DMS153 (cell line): ENCODE measurements at places on chromosomes 2 and 18.
A peak's percentile ranks its signal among the peaks of the same experiment; 100 is the strongest.

DNA sequence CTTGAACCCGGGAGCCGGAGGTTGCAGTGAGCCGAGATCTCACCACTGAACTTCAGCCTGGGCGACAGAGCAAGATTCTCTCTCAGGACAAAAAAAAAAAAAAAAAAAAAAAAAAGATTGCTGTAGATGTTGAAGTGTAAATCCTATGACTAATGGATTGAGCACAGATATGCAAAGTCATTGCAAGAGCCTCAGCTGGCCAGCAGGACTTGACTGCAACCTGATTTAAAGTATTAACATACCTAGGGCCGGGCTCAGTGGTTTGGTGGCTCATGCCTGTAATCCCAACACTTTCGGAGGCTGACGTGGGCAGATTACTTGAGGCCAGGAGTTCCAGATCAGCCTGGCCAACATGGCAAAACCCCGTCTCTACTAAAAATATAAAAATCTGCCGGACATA lies 103.4 kb upstream of the MSH2 start:
- DNase-seq, result no peak

- DNase-seq, result no peak
These were observed 19.9 kb upstream of the PLEKHH2 start for GRCh38 chr2:43616967-43617680.

DNA sequence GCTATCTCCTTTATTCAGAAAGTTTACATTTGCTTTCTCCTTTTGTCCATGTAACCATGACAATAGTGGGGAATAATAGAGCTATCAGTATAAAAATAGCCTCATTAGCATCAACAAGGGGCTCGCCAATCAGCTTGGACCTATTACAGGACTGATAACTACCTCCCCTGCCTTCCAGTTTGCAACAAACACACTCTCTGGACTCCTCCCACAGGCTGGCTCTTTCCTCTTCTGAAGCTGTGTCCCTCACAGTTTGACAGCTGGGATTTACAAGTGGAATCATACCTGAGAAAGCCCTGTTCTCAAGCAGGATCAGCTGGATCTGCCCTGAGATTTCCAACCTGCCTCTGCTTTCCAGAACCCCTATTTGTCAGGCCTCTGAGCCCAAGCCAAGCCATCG lies 162.5 kb downstream of the GRB14 start:
- DNase-seq, result peak; percentile 11

GRCh38 chr2:112093216-112093615 lies 38.1 kb downstream of the TMEM87B start:
- DNase-seq, result no peak

GRCh38 chr18:5167831-5168230 lies 29.2 kb downstream of the AKAIN1 start:
- DNase-seq, result no peak

GRCh38 chr2:20642055-20642971 lies 8.6 kb downstream of the HS1BP3 start:
- DNase-seq, result peak; percentile 10

DNA sequence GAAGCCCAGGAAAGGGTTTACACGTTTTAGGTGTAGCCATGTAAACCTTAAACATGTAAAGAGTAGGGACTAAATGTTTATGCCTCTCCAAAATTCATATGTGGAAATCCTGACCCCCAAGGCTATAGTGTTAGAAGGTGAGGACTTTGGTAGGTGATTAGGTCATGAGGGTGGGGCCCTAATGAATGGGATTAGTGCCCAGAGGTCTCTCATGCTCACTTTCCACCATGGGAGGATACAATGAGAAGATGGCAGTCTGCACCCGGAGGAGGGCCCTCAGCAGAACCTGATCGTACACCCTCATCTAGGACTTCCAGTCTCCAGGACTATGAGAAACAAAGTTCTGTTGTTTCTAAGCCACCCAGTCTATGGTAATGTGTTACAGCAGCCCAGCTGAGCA lies 119.6 kb downstream of the TMEM163 start:
- DNase-seq, result no peak

DNA sequence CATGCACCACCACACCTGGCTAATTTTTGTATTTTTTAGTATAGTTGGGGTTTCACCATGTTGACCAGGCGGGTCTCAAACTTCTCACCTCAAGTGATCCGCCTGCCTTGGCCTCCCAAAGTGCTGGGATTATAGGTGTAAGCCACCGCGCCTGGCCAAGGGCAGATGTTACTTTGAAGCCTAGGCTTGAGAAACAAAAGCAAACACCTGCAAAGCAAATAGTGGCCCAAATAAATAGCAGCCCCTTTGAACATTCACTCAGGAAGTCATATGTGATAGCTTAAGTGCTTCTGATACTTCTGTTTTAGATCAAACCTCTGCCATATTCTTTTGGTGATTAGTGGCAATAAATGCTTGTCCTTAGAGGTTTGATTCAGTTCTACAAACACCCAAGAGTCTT lies 404.5 kb upstream of the SMIM21 start:
- DNase-seq, result no peak

DNA sequence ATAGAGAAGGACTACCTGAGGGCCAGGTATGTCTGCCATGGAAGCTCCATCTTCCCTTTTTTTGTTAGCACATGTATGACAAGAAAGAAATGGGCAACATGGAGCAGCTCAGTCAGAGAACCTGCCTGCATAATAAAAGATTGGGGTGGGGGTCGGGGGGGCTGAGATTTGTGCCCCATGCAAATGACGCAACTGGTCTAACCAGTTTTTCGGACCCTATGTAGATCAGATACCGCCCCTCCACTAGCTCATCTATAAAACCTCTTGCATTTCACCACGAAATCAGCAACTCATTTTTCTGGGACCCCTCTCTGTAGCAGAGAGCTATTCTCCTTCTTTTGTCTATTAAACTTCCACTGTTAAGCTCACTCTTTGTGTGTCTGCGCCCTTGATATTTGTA lies 657.2 kb downstream of the ERBB4 start:
- DNase-seq, result no peak

- no peak for DNase-seq
These were observed 53.5 kb upstream of the CYP1B1 start for GRCh38 chr2:38129481-38129880.

DNA sequence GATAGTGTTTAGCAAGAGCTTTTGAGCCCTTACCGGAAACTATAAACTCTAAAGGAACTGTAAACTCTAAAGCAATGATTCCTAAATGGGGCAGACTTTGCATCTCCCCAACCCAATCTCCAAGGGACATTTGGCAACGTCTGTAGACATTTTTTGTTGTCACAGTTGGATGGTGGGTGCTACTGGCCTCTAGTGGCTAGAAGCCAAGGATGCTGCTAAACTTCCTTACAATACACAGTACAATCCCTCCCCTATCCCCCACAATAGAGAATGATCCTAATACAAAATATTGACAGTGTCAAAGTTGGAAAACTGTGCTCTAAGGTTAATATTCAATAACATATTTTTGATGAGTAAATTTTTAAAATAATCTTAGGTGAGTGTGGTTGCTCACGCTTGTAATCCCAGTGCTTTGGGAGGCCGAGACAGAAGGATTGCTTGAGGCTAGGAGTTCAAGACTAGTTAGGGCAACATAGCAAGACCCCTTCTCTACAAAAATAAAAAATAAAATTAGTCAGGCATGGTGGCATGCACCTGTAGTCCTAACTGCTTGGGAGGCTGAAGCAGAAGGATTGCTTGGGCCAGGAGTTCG lies 66.7 kb downstream of the PTPN4 start:
- DNase-seq, result no peak

- DNase-seq, result no peak
These were observed 80.8 kb upstream of the L3MBTL4 start for GRCh38 chr18:6495536-6495935.

DNA sequence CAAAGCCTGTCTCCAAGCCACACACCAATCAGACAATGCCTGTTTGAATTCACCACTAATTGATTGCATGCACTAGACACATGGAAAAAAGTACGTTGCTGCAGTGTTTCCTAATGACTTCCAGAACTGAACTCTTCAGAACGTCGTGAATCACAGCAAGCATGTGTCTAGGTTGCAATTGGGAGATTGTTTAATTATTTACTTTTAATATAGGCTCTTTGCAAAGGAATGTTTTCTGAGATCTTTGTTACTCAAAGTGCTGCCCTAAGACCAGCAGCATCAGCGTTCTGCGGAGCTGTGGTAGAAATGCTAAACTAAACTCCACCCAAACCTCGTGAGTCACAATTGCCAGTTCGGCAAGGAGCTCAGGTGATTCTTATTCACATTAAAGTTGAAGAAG lies 52.7 kb upstream of the CCDC68 start:
- no peak for DNase-seq

DNA sequence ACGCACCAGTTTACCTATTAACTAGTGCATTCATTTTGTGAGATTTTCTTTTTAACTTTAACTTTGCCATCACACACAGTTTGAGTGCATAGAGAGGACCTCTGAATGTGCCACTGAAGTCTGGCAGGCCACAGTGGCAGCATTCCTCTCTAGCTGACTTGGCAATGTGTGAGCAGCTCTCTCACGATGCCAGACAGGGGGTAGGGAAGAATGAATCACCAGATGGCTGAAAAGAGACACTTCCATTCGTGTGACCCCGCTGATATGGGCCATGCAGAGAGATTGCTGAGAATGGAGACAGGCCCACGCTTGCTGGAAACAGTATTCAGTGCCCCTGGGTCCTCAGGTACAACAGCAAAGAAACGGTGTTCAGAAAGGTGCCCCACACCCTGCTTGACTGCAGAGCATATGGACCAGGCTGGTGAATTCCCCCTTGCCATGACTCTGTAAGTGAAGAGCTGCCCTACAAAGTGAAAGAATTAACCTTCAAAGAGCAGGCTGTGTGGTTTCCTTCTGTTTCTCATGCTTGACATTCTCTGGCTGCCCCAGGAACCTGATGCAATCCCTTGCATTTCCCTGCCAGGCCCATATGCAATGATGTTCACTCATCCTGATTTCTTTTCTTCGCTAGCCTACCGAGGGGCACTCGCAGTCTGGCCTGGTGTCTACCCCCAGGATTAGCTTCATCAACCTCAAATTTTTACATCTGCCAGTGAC lies 236.1 kb downstream of the CDH20 start:
- DNase-seq, result no peak

GRCh38 chr2:117071556-117072102 lies 742.9 kb upstream of the DDX18 start:
- no peak for DNase-seq

- no peak for DNase-seq
These were observed 28.1 kb downstream of the ARHGAP25 start for GRCh38 chr2:68762665-68763064.
